HS-5 (cell line): ENCODE measurements at places on chromosomes 1 and 21.

DNA sequence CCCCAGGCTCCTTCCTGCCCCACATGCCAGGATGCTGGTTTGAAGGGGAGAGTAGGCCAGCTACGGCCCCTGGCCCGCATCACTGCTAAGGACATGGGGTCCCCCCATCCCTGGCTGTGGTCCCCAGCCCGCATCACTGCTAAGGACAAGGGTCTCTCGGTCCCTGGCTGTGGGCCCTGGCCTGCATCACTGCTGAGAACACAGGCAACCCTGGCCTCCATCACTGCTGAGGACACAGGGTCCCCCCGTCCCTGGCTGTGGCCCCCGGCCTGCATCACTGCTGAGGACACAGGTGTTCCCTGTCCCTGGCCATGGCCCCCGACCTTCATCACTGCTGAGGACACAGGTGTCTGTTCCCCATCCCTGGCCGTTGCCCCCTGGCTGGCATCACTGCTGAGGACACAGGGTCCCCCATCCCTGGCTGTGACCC lies 448 bp upstream of the OBSCN start:
- DNase-seq = no peak

DNA sequence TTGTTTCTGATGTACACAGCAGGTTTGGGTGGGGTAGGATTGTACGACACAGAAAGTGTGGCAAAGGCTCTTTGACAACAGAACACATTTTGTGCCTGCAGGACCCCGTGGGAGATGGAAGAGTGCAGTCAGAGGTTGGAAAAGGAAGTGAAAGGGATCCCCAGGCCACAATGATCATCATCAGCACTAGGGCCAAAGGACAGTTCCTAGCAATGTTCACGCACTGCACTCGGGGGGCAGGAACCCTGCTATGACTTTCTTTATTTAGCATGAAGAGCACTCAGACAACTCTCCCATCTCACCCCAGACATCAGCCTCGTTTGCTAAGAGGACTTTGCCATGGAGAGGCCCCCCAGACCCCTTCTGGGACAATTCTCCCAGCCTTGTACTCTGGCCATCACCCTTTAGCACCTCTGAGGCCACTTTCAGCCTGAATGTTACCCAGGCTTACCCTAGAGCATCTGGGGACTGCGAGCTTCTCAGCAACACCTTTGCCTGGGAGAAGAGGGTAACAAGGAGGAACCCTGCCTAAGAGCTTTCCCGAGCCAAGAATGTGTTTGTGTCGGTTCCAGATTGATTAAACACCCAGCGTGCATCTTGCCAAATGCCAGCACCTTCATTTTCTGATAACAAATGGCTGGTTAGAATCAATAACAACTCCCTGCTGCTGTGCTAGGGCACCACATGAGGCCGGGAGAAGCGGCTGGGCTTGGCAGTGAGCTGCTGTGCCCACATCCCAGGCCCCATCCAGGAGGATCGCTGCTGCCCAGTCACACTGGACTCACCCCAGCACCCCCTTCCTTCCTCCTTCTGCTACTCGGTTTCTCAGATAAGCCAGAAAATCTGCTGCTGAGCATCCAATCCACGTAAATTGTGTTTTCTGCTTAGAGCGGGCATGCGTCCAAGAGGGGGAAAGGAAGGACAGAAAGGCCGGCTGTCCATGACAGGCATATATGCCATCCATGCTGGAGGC lies 633.1 kb downstream of the AJAP1 start:
- DNase-seq = no peak

GRCh38 chr1:226572325-226572726 lies 23.8 kb downstream of the STUM start:
- no peak for DNase-seq

DNA sequence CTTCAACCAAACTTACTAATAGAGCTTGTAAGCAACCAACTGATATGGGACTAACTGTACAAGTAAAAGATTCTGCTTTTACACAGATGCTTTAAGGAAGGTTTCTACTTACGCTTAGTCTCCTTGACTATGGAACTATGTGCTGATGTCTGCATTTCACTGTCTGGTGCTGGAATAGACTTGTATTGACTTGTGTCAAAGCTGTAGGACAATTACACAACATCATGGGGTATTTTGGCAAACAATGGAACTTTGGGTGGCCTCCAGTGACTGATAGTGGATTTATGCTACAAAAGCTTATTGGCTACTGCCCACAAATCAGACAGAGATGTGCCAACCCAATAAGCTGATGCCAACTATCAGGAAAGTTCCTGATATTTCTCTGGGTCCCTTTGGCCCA lies 10.6 kb downstream of the CBR1 start:
- DNase-seq = no peak

GRCh38 chr1:1173061-1173792 lies 453 bp upstream of the TTLL10 start:
- no peak for DNase-seq

GRCh38 chr1:109356915-109357314 lies 40.8 kb downstream of the SORT1 start:
- DNase-seq = no peak

- DNase-seq = peak; percentile 34
Observed at GRCh38 chr1:208604295-208604694, 360.1 kb upstream of the PLXNA2 start.
